ENCODE measurements at places on chromosomes 2 and 18. TPM values are rescaled to one million over a fixed set of nuclear protein-coding genes. Genes with fewer than 3 reads are reported as not detected.

Gene ZEB2
- 8.0 TPM for total RNA-seq

Gene SYT4
- total RNA-seq: not detected

Gene ACMSD
- total RNA-seq: not detected

Gene SCN9A
- 2.8 TPM for total RNA-seq

Gene HOXD1
- 0.16 TPM for total RNA-seq

Gene LCT
- 0.03 TPM for total RNA-seq

Gene MYCN
- not detected for total RNA-seq

Gene SLC1A4
- total RNA-seq: 12.7 TPM

Gene COL4A4
- 1.2 TPM for total RNA-seq

Gene RTKN
- 29.6 TPM for total RNA-seq

Gene HOXD13
- total RNA-seq: 0.23 TPM

Gene SERPINB10
- total RNA-seq: not detected

Gene DSG1
- total RNA-seq: not detected

Gene CTIF
- 13.3 TPM for total RNA-seq

Gene DES
- total RNA-seq: 0.06 TPM

Gene RIT2
- total RNA-seq: not detected

Gene RBM45
- 11.1 TPM for total RNA-seq

Gene DNER
- total RNA-seq: 10.2 TPM

Gene PID1
- total RNA-seq: 2.9 TPM

Gene CDK5R2
- 3.0 TPM for total RNA-seq

Measured in A549 treated with CORT108297 at 1 μM for 4 hours (cell line).